ENCODE measurements at places on chromosomes 1 and 21.

DNA sequence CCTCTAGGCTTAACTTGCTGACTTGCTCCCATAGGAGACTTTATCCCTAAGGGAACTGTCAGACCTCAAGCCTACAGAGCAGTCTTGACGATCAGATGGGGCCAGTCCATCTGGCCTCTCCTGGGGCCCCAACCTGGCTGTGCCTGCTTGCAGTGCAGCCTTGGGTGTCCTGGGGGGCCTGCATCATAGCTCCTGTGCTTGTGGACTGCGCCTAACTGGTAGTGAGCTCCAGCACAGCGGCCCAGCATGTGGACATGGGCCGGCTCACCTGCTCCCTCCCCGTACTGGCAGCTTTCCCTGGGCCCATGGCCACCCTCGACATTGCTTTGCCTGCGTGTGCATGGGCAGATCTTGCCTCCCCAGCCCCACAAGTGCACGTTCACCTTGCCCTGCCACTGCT is 76.1 kb downstream of the INTS7 start:
- DNase-seq = no peak

- no peak for DNase-seq
Measured at GRCh38 chr1:199282751-199283305, 644.0 kb downstream of the PTPRC start.

GRCh38 chr1:235873045-235873444 is 6.3 kb upstream of the LYST start:
- DNase-seq = no peak

DNA sequence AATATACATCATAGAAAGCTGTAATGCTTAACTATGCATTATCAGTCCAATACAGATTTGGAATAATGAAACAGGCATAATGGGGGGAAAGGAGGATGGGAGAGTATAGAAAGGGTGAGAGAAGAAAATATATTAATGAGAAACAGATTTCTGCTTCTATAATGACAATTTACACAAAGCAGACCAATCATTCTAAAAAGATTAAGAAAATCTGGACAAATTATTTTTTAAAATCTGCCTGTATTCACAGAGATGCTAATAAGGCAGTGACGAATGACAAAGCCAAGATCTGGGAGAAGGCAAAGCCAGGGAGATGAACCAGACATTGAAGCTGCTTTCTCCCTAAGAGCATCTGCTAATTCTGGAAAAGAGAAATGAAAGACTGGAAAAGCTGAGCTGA is 50.0 kb downstream of the SPATA6 start:
- no peak for DNase-seq

DNA sequence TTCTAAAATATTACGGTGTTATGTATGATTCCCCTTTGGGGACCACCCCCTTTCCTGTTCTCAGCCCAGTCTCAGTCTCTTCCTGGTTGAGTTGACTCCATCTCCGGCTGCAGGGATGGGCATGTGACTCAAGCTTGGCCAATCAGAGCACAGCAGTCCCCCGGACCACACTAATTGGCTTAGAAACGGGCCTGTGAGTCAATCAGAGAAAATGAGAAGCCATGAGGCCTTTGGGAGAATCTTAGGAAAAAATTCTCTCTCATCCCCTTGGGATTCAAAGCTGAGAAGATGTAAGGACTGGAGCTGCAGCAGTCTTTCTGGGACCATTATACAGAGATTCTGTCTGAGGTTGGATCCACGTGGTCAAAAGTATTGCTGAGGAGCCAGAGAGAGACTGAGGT is 10.7 kb upstream of the FHAD1 start:
- DNase-seq = no peak

- peak; percentile 81 for DNase-seq
Measured at GRCh38 chr1:234478152-234478480, 863 bp downstream of the TARBP1 start.

DNA sequence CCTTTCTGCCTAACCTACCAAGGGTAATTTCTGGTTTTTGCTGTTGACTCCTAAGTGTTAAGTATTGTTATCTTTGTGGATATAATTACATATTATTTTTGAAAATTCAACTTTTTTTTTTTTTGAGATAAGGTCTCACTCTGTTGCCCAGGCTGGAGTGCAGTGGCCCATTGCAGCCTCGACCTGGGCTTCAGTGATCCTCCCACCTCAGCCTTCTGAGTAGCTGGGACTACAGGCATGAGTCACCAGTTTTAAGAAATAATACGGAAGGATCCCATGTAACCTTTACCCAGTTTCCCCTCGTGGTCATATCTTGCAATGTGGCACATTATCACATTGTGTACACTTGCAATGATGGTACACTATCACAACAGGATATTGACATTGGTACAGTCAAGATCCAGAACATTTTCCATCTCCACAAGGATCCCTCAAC is 3.1 kb downstream of the CHD1L start:
- DNase-seq = no peak

DNA sequence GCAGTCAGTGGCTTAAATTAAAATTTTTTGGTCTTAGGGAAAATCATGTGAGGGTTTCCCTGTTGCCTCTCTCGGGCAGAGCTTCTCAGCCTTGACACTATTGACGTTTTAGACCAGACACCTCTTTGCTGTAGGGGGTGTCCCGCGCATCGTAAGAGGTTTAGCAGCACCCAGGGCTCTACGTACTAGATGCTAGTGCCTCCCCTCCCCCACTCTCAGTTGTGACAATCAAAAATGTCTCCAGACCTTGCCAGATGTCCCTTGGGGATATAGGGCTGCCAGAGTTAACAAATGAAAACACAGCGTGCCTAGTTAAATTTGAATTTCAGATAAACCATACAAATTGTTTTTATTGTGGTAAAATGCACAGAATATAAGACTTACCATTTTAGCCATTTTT is 293.3 kb downstream of the DISC1 start:
- no peak for DNase-seq

GRCh38 chr1:11521582-11522399 is 42.8 kb downstream of the DISP3 start:
- DNase-seq = no peak

- no peak for DNase-seq
Measured at GRCh38 chr1:79133774-79134364, 127.3 kb upstream of the ADGRL4 start.

DNA sequence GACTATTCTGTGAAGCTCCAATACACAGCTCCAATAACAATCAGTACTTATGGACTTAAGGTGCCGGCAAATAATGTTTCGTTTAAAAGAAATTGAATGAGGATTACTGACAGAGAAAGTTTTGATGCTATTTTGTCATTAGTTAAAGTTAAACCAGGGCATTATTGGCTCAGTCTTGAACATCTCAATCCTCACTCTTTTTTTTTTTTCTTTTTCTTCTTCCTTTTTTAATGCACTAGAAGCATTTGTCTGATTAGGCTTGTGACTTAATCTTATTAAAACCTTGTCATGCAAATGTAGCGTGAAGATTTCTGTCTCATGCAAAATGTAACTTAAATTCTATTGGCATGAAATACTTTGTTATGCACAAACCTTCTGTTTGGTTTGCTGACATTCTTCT is 346.8 kb upstream of the ADGRL2 start:
- no peak for DNase-seq

DNA sequence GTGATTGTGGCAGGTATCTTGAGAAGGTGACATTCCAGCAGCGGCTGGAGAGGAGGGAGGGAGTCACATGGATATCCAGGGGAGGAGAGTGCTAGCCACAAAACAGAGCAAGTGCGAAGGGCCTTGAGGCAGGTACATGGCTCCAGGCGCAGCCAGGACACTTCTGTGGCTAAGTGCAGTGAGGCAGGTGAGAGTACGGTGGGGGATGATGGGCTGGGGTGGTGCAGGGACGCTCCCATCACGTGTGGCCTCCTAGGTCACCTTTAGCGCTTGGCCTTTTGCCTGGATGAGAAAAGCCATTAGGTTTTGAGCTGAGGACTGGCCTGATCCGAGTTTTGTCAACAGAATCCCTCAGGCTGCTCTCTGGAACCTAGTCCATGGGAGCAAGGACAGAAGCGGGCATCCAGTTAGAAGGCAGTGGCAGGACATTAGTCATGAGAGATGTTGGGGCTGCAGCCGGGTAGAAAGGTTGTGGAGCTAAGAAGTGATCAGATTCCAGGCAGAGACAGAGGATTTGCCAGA is 31.6 kb downstream of the SMYD2 start:
- DNase-seq = no peak

GRCh38 chr1:62746086-62746808 is 37.7 kb upstream of the ATG4C start:
- peak; percentile 50 for DNase-seq

DNA sequence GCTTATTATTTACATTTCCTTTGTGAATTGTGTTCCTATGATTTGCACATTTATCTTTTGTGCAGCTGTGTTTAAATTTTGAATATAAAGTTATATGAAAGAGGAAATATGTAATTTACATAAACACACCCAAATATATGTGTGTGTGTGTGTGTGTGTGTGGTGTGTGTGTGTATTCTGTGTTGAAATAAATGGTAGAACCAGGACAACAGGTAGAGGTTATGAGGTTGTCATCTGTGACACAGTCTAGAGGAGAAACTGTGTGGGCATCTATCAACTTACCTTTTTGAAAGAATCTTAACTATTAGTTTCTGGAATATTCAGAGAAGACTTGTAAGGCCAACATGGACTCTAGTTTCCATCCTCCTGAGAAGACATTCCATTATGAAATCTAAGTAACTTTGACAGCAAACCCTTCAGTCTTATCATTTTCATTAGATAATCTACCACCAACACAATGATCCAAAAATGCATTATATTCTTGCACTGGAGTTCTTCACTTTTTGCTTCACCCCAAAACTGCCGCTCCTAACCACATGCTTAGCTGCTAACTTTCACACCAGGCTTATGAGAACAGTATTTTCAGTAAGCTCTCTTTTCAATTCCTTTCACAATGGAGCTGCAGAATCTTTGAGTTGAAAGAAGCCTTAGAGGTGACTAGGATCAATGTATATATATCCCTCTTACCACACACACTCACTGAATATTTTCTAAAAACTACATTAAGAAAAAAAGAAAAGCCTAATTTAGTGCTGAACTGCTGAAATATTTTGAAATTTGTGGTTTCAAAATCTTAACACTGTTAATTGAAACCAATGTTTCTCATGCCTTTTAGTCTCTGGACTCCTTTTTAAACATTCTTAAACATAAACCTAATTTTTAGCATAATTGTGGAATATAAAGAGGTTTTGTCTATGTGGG is 21.8 kb downstream of the PTPRC start:
- no peak for DNase-seq

DNA sequence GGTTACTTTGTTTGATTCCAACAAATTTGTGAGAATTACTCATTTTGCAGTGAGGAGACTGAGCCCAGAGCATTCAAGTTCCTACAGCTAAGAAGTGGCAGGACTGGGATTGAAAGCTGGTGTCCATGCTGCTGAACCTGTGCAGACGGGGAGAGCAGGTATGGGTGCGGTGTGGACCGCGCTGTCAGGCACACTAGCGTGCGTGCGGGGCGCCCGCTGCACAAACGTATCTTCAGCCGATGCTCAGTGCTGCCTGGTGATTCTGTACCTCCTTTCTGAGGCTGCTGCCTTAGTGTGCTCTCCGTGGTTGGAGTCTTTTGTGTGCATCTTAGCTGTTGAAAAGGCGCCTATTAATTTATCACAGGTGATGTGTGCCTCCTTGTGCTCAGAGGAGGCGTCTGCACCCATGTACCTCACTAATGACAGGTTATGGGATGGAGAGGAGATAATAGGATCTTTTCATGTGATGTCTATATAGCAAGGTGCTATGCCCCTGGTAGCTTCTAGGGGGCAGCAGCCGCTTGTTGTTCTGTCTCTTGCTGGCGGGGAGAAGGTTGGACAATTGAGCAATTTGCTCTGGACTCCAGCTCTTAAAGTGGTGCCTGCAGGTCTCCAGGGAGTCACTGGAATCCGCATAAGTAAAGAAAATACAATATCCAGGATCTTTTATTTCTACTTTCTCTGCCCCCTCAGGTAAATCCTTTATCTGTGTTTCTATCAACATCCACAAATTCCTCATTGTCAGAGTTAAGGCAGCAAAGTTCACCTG is 32.5 kb downstream of the PEX14 start:
- peak; percentile 87 for DNase-seq

GRCh38 chr1:185862235-185862634 is 128.0 kb downstream of the HMCN1 start:
- DNase-seq = peak; percentile 15

DNA sequence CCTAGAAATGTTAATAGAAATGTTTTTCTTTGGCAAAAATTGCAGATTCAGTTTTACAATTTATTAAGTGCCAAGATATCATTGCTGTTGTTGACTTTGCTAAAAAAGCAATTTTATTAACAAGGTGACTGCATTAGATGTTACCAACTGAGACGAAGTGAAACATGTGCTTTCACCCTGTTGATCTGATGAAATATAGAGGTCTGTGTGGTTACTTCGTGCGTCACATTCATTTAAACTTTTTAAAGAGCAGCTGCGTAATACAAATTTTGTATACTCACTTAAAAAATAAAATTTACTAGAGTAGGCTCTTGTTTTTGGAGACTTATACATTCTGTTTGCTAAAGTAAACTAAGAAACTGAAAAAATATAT is 465.7 kb downstream of the USP25 start:
- DNase-seq = no peak

DNA sequence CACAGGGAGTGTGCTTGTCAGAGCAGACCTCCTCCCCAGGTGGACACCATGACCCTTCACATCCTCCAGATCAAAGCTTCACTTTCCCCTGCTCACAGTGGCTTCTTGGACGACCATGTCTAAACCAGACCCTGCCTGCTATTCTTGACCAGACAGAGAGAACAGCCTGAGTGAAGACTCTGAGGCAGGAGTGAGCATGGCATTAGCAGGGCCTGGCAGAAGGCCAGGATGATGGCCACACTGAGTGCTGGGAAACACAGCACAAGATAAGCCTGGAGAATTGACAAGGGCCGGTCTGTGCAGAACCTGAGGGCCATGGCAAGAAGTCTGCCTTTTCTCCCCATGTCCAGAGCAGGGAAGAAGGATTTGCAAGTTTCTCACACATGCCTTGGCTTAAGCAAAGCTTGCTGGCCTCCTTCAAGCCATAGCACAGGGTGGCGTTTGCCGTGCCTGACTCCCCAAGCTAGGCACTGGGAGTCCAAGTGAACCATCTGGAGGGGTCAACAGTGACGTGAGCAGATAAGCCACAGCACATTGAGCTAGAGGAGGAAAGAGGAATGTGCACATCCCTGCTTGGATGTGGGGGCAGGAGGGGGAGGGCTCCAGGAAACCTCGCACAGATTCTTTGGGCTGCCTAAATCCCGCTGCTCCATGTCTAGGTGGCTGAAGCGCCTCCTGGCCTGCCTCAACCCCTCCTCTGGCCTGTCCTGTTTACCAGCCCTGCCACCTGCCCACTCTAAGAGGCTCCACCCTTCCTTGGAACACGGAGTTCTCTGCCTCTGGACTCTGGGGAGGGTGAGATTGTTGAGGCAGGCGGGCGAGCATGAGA is 87.1 kb downstream of the CD58 start:
- DNase-seq = peak; percentile 69

All from hepatocyte (in vitro differentiated cells).